Caudate nucleus (tissue), 63 donors: ENCODE measurements at places on chromosomes 13 and 19.

DNA sequence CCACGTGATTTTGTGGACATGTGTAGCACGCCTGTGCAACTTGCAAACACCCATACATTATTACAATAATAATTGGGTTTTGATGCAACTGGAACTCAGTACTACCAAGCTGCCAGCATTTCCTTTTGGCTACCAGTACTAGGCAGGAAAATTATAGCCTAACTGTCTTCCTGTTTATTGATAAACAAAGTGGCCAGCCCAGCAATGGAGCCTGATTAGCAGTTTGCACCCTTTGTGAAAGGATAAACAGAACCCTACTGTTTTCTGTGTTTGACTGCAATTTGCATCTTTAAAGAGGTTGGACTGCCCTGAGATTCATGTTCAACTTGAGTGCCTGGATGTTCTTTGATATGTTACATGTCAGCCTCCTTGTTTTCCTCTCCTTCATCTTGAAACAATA is 173.9 kb downstream of the ZIC5 start:
- DNase-seq, result no peak

DNA sequence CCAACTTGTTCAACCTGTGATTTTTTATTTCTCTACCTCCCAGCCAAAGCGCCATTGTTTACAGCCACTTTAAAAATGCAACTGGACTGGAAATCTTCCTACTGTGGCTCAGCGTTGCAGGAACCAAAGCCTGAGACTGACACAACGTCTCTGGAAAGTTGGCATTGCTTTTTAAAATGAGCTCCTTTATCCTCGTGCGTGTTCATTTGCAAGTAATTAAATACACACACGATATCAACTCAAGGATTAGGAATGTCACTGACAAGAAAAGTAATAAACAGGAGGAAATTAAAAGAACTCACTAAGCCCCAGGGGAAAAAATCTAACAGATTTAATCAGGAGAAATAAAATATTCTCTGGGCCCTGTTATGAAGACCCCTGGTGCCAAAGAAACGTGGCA is 184.6 kb upstream of the IRS2 start:
- no peak for DNase-seq

DNA sequence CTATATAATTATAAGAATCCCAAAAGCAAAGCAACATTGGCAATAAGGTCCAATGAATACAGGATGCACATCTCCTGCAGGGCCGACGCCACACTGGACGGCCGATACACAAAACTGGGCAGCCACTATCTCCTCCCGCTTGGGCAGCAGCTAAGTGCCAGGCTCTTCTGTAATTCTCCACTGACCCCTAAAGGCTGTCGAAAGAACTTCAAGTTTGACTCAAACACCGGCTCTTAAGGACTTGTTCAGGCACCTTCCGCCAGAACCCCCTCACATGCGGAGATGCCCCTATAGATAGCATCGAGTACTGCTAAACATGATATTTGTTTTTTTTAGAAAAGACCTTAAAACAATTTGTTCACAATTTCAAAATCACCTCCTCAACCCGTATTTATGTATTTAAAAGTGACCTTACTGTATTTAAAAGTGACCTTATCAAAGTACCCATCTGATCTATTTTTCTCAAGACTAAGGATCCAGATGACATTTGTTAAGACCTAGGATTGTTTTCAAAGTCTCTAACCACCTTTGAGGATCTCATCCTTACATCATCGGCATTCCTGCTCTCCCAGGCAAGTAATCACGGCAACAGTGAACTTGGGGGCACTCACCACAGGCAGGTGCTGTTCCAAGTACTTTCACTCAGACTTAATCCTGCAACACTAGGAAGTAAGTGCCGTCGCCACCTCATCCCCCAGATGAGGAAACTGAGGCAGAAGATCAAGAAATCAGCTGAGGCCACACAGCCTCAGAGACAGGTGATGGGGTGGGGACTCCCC is 77.8 kb downstream of the TUBGCP3 start:
- DNase-seq, result no peak

- no peak for DNase-seq
Measured at GRCh38 chr13:57056601-57057180, 84.0 kb upstream of the PRR20A start.

DNA sequence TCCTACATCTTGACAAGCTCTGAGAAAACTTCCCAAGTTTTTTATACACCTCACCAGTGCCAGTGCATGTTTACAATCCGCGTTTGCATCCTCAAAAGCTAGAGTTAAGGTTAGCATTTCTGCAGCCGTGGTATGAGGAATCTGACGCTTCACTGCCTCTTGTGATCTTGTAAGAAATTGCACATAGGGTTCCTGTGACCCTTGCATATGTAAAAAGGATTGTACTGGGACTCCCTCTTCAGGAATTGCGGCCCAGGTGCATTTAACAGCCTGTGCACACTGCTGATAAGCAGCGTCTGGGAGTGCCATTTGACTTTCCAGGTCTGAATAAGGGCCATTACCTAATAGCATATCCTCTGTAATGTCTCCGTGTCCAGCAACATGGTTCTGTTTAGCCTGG is 15.3 kb downstream of the FPR3 start:
- DNase-seq, result no peak

DNA sequence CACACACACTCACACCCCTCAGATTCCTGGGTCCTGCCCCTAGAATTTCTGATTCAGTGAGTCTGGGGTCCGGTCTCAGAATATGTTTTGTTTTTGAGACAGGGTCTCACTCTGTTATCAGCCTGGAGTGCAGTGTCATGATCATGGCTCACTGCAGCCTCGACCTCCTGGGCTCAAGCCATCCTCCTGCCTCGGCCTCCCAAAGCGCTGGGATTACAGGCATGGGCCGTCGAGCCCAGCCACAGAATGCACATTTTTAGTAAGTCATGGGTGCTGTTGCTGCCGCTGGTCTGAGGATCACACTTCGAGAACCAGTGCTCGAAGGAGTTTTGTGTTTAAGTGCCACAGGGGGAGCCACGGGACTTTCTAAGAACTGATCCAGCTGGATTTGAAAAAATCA is 22.1 kb upstream of the TNFSF14 start:
- no peak for DNase-seq

- peak; percentile 45 for DNase-seq
Measured at GRCh38 chr19:39403331-39404312, 3.0 kb upstream of the ZFP36 start.

GRCh38 chr13:59461411-59461810 is 702.3 kb downstream of the DIAPH3 start:
- DNase-seq, result no peak

DNA sequence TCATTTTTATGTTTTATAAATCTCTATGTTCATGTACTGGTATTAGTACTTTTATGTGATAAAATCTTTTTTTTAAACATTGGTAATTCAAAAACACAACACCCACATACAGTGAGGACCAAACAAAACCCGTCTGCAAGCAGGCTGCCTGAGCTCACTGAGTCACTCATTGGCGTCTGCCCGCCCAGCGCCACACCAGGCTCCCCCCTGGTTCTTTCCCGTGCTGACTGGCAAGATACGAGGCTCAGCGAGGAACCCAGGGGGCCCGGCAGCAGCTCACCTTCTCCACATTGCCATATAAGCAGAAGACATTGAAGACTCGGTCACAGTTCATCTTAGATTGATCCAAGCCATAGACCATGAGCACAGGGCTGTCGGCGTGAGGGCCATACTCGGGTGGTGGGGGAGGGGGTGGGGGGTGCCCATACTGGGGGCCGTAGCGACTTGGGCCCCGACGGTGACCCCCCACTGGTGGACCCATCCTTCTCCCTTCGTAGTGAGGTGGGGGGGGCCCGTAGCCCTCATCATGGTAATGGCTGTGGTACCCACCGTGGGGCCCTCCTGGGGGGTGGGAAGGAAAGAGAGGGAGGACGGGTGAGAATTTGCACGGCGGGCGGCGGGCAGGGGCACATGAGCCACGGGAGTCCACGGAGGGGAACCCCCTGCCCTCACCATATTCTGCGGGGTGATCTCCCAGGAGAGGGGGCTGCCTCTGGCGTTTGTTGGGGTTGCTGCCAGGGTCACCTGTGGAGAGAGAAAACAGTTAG is 8.4 kb upstream of the ECH1 start:
- DNase-seq, result no peak

DNA sequence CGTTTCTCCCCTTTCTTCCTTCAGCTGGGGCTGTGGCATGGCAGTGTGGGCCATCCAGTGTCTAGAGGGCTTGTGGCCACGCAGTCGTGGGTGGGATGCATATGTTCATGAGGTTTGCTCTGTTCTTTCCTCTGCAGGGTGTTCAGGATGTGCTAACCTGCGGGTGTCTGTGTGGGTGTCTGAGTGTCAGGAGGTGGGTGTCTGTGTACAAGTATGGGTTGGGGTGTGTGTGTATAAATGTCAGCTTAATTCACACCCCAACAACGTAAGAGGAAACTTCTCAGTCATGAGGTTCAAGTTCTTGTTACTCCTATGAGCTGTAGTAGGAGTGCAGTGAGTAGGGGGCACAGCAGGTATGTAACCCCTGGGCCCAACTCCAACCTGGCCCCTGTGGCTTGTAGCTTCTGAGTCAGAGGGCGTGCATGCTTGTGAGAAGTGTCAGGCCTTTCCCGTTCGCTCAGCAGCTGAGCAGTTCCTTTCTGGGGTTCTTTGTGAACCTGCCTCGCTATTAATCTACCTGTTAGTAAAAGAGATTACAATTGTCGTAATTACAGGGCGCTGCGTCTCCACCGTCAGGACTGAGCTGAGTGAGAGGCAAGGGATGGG is 49.1 kb downstream of the NFIX start:
- DNase-seq, result peak; percentile 50
